ENCODE measurements at places on chromosomes 5 and 9.
A peak's percentile ranks its signal among the peaks of the same experiment; 100 is the strongest.

DNA sequence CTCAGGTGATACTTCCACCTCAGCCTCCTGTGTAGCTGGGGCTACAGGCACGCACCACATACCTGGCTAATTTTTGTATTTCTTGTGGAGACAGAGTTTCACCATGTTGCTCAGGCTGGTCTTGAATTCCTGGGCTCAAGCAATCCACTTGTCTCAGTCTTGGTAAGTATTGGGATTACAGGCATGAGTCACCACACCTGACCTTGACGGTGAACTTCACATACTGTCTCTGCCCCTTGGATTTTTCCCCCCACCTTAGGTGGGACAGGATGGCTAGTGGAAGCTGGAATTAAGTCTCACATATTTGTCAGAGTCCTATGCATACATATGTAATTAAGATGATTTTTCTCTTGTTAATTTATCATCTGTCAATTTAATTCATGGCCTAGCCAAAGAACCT is 20.9 kb upstream of the RFK start:
- DNase-seq: no peak

DNA sequence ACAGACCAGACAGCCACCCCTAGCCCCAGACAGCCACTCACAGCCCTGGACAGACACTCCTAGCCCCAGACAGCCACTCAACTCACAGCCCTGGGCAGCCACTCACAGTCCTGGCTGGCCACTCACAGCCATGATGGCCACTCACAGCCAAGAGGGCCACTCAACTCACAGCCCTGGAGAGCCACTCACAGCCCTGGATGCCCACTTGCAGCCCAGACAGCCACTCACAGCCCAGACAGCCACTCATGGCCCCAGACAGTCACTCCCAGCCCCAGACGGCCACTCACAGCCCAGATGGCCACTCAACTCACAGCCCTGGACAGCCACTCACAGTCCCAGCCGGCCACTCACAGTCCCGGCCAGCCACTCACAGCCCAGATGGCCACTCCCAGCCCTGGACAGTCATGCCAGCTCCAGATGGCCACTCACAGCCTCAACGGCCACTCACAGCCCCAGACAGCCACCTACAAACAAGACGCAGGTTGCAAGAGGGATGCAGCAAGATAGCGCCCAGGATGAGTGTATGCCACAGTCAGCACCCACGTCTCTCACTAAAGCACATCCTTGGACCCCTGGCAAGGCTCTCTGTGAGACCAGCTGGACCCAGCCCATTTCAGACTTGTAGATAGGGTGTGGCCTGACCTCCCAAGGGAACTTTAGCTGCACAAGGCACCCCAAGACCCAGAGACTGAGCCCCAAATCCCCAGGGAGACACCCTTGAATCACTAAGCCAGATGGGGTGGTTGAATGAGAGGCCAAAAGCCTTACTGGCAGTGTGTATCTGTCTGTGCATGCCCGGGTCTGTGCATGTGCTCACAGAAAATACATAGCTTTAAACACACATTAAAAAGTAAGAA is 22.4 kb downstream of the ZDHHC11B start:
- DNase-seq: no peak

- DNase-seq: no peak
Measured at GRCh38 chr5:94244921-94245320, 373.5 kb downstream of the KIAA0825 start.

DNA sequence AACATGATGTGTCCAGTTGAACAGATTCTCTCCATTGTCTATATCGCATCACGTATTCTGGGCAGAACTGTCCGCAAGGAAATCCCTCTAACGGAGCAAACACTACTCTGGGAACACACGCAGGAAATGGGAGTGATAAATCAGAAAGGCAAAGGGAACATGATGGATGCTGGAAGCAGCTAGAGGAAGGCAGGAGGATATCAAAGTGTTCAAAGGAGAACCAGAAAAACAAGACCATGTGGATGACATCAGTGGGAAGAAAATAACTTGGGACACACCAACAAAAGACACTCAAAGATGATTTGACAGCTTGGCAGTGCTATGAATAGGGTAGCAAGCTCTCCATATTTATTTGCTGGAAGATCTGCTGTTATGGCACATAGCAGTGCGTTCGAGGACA is 142.9 kb downstream of the PLK2 start:
- peak; percentile 11 for DNase-seq

- DNase-seq: no peak
Measured at GRCh38 chr5:106140101-106140500, 1530.6 kb downstream of the EFNA5 start.

DNA sequence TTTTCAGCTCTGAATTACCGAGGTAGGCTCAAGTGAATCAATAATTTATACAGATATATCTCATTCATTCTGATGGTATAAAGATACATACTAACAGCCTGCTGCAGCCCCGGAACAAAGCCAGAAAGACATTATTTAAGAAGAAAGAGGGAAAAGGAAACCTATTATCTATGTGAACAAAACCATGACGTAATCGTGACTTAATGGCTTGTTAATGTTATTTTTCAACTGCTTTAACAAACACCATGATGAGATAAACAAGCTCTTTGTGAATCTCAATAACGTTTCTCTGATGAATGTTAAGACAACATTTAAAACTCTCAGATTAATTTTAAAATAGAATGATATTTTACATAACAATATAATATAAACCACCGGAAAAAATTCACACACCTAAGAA is 237.1 kb downstream of the SLF1 start:
- no peak for DNase-seq

GRCh38 chr5:75439276-75439675 is 72.2 kb downstream of the CERT1 start:
- DNase-seq: no peak

GRCh38 chr5:172008689-172009141 is 2.3 kb upstream of the FBXW11 start:
- DNase-seq: no peak

DNA sequence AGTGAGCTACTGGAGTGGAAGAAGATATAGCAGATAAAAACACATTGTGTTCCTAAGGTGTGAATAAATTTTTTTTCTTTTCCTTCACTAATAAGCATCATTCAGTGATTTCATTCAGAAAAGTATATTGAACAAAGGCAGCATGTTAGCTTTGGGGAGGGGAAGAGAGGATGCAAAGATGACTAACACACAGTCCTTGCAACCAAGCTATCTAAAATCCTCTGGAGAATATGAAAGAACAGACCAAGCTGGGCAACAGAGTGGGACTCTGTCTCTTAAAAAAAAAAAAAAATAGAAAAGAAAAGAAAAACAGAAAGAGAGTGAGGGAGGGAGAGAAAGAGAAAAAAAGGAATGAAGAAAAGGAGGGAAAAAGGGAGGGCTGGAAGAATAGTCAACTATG is 22.3 kb upstream of the OMD start:
- no peak for DNase-seq

- no peak for DNase-seq
Measured at GRCh38 chr5:14364576-14365472, 216.8 kb upstream of the OTULINL start.

DNA sequence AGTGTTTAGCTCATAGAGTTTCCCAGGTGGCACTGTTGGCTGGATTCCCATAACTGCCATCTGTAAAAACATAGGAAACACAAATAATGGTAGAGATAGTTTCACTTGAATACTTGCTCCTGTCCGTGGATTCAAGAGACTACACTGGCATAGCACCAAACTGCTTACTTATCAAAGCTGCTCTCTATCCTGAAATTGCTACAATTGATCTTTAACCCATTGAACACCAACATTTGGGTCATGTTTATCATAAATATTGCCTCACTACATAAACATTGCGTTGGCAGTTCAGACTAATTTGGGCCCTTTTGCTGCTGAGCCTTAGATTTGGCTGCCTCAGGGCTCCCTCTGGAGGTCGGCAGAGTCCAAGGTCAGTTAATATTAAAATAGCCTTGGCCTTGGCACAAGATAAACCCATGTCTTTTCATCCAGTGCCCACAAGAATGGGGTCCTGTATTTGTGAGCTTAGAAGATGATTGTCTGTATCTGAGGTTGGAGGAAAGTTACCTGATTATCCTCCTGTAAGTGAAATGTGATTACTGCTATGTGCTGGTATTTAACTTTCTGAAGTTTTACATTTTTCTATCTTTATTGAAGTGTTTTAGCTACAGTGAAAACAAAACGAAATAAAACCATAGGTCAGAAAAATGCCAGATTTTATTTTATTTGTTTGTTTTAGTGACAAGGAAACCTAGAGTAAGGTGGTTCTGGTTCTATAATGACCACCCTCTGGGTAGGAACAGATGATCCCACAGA is 4.0 kb upstream of the RANBP3L start:
- DNase-seq: peak; percentile 78

- no peak for DNase-seq
Measured at GRCh38 chr5:57358796-57359592, 123.6 kb downstream of the ACTBL2 start.

DNA sequence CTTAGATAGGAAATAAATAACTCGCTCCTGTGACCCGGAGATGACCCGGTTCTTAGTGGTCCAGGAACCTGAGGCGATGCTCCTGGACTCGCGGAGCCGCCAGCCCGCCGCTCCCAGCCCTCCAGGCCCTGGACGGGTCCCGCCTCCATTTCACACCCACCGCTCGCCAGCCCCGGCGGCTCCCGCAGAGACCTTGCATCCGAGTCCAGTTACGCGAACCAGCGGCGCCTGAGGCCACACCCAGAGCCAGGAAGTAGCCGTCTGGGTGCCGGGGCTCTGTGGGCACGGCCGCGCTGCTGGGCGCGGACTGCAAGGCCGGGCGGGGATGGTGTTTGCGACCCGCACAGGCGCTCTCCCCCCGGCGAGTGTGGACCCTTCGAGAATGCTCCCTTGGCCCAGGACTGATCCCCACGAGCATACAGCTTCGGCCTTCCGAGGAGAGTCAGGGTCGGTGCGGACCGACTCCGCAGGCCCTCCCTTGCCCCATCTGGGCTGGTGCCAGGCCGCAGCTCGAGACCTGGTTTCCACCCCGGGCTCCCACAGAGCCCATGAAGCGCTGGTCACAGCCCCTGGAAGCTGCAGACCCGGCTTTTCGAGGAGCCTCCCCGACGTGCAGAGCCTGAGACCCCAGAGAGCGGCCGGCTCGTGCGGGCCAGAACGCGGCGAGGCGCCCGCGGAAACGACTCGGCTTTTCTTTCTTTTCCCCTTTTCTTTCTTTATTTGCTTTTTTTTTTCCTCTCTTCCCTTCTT is 5.2 kb upstream of the BARX1 start:
- no peak for DNase-seq

DNA sequence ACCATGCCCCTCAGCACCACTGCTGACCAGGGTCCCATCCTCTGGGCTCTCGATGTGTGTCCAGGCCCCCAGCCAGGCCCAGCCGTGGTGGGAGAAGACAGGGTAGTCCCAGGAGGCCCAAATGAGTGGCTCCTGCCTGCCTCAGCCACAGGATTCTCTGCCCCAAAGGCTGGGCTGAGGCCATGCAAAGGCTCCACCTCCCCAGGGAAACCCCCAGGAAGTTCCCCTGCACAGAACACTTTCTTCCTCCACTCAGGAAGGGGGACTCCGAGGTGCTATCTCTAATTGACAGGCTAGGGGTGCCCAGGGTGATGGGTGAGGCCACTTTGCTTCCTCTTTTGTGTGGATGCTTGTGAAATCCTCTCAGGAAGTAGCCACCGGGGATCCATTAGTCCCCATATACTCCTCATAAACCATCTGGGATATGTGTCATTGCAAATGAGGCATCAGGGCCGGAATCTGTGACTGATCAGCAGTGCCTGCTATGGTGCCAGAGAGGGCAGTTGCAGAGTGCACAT is 23.1 kb upstream of the TDRD7 start:
- no peak for DNase-seq

DNA sequence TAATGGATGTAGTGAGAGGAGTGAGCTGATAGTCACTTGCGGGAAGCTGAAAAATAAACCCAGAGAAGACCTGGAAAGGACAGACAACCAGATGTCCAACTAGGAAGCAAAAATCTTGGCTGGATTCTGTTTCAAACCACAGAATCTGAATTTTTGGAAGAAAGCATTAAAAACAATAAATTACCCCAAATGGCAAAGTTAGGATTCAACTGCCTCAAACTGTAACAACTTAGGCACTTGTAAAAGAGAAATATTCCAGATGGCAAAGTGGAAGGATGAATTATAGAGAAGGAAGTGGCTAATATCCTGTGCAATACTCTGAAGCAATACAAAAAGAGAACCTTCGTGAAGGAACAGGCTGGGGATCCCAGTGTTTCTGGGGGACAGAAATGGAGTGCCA is 46.8 kb upstream of the SLIT3 start:
- no peak for DNase-seq

DNA sequence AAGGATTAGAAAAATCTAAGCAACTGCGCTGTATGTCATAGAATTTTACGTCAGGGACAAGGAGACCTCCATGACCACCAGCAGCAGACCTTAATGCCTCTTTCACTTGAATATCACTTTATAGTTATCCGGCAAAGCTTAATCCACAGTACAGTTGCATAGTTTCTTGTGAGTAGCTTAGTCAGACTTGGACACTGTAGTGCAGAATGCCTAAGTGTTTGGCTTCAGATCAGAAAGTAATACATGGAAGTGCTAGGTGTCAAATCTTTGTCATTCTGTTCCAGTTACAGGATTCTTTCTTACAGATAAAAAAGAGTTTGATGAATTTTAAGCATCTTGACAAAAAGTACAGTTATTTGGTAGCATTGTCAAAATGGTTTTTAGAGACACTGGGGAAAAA is 239.9 kb upstream of the PAPPA start:
- no peak for DNase-seq

DNA sequence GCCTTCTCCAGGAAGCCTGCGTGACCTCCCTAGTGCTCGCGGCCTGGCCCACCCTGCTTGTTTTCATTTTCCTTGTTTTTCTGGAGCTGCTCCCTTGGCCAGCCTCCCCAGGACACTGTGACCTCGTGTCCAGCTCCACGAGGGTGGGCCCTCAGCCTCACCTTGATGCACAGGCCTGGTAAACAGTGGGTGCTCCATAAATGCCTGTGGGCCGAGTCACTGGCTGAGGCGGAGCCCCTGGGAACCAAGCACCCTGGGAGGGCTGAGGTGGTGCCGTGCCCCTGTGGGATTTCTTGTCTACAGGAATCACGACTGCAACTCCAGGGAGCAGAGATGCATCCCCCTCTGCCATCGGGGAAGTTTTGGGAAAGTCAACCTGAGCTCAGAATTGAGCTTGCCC is 17.2 kb downstream of the FAM163B start:
- DNase-seq: no peak

DNA sequence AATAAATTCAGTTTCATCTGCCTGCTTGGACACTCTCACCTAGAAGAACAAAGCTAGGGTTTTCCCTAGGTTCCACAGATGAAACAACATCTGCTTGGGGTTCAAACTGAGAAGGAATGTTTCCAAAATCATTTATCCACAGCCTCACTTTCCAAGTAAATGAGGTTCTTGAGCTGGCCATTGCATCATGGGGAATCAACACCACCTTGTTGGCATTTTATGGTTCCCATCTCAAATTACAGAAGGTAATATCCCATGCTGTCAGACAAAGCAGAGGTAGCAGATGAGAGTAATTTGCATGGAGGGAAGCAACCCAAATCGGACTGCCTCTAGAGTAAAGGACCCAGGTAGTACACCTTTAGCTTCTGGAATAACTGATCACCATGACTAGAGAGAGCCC is 10.5 kb upstream of the NR4A3 start:
- no peak for DNase-seq
